ENCODE measurements at places on chromosomes 5 and 9.

- no peak for DNase-seq
Observed at GRCh38 chr5:172410160-172410559, 44.2 kb downstream of the SH3PXD2B start.

DNA sequence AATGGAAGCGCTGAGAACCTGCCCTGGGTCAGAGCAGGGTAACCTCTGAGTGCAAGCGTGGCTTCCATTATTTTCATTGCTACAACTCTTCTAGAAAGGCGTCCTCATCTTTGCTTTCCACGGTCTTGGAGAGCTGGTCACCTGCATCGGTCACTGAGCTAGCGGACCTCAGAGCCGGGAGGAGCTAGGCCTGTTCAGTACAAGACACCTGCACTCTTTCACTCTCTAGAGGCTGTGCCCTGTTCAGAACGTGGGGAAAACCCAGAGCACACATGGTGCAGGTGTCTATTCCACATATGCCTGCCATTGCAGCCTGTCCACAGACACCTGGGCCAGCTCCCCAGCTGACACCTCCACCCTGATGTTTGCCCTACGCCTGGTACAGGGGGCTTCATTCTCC is 147.8 kb upstream of the IRX2 start:
- no peak for DNase-seq

DNA sequence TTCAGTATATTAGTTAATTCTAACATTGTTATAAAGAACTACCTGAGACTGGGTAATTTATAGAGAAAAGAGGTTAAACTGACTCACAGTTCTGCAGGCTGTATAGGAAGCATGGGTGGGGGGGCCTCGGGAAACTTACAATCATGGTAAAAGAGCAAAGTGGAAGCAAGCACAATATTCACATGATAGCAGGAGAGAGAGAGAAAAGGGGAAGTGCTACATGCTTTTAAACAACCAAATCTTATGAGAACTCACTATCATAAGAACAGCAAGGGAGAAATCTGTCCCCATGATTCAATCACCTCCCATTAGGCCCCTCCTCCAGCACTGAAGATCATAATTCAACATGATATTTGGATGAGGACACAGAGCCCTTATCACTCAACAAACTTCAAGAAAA is 324.9 kb downstream of the ZNF608 start:
- DNase-seq = no peak

- DNase-seq = no peak
Observed at GRCh38 chr5:50786073-50786472, 119.6 kb downstream of the PARP8 start.

DNA sequence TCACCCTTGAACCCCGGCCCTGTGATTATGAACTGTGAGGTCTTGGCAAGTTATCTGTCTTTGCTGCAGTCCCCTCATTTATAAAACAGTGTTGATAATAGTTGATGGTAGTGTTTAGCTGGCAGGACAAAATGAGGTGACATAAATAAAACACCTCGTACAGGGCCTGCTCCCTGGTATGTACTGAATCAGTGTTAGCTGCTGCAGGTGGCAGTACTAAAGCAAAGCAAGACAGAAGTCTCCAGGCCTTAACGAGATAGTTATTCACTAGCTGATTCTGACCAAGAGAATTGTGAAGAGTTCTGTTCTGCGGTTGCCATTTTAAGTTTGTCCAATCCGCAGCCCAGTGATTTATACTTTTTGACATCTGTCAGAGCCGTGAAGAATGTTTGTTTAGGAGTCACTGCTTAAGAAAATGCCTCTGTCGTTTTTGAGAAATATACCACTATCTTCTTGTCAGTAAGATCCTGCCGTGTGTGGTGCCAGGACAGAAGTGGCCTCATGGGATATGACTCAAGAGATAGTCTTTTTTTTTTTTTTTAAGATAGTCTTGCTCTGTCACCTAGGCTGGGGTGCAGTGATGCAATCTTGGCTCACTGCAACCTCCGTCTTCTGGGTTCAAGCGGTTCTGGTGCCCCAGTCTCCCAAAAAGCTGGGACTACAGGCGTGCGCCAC is 75.9 kb downstream of the KDM4C start:
- DNase-seq = no peak

GRCh38 chr5:175464942-175465233 is 13.5 kb upstream of the SFXN1 start:
- no peak for DNase-seq

- no peak for DNase-seq
Observed at GRCh38 chr5:177958696-177959095, 37.3 kb downstream of the PROP1 start.

GRCh38 chr5:89080467-89081116 is 197.6 kb upstream of the MEF2C start:
- DNase-seq = no peak

GRCh38 chr5:65276178-65276890 is 205.4 kb downstream of the ADAMTS6 start:
- DNase-seq = no peak

- DNase-seq = no peak
Observed at GRCh38 chr9:136255166-136255538, 9.5 kb upstream of the QSOX2 start.

DNA sequence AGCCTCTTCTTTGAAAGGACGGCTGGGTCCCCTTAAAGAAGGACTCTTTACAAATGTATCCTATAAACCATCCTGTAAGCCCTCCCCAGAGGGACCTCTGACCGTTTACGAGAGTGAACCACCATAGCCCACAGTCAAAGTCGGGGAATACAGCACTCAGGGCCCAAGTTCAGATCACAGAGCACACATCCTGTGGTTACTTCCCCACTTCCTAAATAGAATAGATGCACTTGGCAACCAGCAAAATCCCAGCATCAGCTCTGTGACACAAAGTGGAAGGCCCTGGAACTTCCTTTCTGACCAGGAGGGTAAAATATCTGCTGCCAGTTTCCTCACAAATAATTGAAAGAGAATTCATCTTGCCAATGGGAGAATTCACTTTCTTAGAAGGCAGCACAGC is 6.9 kb upstream of the IGFBPL1 start:
- DNase-seq = no peak

DNA sequence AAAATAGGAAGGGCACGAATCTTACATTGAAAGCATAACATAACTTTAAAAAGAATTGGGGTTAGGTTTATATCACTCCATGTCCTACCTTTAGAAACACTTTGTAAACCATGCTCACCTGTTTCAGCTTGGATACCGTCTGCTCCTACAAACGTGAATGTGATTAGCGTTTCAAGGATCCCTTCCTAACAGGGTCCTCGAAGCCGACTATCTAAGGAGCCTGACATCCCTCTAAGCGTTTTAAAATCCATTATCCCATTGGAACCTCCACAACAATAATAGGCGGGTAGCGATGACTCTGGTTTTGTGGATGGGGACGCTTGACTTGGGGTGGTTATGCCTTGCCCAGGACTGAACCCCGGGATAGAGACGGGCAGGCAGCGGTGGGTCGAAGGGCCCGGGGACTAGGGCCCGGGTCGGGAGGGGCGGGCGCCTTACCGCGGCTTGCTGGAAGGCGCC is 937 bp downstream of the SVEP1 start:
- DNase-seq = no peak

DNA sequence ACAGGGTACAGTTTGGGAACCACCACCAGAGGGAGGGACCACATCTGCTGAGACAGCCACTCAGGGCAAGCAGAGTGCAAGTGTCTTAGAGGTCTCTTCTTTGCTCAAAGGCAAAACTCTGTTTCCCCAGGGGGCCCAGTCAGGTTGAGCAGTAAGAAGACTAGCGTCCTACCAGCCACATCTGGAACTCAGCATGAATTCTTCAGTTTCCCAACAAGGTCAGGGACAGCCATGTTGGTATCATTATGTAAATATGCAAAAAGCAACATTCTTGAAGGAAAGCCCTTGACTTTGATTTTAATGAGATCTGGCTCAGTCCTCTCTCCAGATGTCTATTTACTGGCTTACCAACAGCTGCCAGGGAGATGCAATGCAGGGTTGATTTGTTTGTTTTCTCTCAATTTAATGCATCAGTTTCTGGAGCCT is 46.7 kb downstream of the TGFBI start:
- DNase-seq = no peak

DNA sequence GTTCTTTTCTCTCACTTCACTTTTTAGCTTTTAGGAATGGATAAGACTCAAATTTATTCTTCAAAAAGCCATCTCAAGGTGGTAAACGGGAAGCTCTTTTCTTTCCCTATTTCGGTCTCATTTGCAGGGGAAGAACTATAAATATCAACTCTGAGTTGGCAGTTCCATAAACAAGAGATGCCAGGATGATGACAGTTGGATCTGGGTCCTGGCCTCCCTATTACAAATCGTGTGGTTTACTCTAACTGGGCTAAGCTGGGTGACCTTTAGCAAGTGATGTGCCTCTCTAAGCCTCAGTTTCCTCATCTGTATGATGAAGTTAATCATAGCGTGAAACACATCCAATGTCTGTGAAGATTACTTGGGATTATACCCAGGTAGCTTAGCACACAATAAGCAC is 44.2 kb downstream of the TLE4 start:
- no peak for DNase-seq

DNA sequence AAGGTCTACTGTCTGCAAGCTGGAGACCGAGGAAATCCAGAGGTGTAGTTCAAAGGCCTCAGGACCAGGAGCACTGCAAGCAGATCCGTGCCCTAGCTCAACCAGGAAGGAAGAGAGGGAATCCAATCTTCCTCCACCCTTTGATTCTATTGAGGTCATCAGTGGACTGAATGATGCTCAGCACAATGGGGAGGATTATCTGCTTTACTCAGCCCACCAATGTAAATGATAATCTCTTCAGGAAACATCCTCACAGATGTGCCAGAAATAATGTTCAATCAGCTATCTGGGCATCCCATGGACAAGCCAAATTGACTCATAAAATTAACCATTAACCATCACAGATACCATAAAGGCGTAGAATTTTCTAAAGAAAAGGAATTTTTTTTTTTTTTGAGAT is 92.0 kb downstream of the BASP1 start:
- no peak for DNase-seq

- no peak for DNase-seq
Observed at GRCh38 chr9:136543280-136543679, 2.6 kb downstream of the NOTCH1 start.

GRCh38 chr9:21815643-21816042 is 13.2 kb downstream of the MTAP start:
- no peak for DNase-seq

DNA sequence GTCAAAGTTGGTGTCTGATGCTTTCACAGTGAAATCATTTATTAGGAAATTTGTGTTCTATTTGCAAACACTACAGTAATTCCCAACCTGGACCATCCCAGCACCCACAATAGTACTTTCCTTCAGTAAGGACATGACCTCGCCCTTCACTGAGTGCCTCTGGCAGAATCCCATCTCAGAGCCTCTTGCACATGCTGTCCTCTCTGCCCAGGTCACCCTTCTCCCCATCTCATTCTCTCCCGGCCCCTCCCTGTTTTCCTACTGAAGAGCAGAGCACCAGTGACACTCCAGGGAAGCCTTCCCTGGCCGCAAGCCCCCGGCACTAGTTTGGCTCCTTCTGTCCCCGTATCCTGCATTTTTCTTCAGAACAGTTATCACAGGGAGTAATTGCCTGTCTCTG is 220.4 kb downstream of the MAPKAP1 start:
- no peak for DNase-seq

DNA sequence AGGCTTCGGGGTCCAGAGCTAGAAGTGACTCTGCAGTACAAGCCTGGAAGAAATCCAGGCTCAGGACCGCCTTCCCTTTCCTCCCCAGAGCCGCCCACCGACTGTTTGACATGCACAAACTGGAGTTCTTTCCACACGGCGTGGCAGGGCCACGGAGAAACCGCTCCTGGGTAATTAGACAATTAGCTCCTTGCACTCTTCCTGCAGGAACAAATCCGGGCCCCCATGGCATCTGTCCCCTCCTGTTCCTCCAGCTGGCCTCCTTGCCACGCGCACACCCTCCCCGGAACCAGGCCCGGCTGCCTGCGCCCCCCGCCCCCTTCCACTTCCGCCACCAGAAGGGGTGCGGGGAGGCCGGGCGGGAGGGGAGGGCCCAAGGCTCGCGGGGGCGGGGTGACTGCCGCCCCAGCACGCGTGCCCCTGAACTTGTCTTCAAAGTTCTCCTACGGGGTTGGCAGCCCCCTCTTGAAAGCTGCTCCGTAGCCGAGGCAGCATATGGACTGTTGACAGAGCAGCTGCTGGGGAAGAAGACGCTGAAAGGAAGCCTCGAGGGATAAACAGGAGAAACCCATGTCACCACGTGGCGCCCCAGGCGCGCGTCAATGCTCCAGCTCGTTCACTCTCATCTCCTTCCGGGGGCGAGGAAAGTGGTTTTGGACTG is 74.3 kb downstream of the SEC61B start:
- no peak for DNase-seq

DNA sequence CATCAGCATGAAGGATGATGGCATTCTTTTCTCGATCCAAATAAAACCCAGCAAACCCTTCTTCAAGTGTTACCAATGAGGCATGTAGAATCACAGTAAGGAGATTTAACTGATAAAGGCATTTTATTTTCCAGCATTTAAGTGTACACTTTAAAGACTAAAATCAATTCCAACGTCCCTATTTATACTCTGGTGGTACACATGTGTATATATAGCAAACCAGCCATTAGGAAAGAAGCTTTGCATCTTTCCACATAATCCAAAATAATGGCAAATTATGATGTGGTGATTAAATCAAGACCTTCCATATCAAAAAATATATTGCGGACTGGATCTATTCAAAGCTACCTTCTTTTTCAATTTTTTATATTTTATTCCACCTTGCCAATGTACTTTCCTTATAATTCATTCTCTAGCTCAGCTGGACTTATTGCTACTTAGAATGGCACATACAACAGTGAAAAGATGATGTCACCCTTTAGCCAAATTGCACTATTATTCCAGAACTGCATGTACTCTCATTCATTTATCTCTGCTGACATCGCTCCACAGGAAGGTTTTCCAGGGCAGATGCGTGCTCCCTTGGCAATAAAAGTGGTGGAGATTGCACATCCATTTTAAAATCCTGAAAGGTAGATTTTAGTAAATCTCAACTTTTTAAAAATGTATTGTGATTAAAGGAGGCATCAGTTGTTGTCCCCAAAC is 63.3 kb upstream of the SLC30A5 start:
- no peak for DNase-seq

GRCh38 chr9:34139477-34140146 is 13.1 kb upstream of the DCAF12 start:
- no peak for DNase-seq

DNA sequence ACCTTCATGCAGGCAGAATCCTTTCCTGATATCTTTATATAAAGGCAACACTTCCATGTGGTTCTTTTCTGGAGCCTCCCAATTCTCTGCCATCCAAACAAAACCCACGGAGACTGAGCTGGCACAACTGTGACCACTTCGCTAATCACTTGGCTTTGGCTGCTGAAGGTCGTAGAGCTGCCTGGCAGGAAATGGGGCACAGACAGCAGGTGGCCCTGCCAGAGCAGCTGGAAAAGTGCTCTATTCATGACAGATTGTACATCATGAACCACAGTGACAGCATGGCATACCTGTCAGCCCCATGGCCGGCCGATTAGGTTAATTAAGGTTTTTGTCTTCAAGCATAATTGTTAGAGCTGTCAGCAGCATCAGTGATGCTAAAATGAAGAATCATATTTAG is 141.9 kb upstream of the ANKRD55 start:
- no peak for DNase-seq

- no peak for DNase-seq
Observed at GRCh38 chr5:179991106-179991505, 80.5 kb downstream of the RNF130 start.
